ENCODE measurements at places on chromosomes 13 and 19.

DNA sequence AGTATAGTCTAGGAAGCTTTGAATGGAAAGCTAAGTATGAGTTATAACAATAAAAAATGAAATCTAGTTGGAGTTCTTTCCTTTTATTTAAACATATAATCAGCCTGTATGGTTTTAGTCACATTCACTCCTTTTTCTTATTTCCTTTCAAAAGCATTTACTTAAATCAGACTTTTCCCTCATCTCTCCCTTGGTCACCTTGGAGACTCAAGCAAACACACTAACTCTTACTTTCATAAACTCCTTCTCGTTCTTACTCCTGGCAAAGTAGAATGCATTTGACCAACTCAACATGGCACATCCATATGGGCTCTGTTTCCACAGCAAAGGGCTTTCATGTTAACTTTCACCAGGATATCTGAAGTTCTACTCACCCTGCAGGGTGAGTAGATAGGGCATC lies 400.0 kb downstream of the LMO7 start:
- DNase-seq: no peak

DNA sequence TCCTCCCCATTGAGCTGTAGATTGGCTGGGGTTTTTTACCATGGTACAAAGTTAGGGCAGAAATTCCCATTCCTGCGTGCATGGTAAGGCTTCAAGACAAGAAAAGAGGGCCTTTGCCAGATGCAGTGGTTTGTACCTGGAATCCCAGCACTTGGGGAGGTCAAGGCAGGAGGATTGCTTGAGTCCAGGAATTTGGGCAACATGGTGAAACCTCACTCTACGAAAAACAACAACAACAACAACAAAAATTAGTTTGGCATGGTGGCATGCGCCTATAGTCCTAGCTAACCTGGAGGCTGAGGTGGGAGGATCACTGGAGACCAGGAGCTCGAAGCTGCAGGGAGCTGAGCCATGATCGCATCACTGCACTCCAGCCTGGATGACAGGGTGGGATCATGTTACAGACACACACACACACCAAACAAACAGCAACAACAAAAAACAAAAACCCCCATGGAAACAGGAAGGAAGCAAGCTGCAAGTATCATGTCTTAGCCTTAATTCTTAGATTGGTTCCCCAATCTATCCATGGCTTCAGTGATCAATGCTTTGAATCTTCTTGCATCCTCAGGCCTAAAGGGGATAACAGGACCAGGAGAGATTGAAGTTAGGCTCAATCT lies 5.5 kb upstream of the WTIP start:
- no peak for DNase-seq

GRCh38 chr13:38687246-38688229 lies 661 bp downstream of the FREM2 start:
- no peak for DNase-seq

- peak; percentile 27 for DNase-seq
Measured at GRCh38 chr13:21435687-21436151, 23.4 kb downstream of the ZDHHC20 start.

GRCh38 chr13:44796597-44797490 lies 192.4 kb downstream of the NUFIP1 start:
- DNase-seq: no peak

- no peak for DNase-seq
Measured at GRCh38 chr13:91017669-91018053, 329.8 kb upstream of the MIR17HG start.

- peak; percentile 3 for DNase-seq
Measured at GRCh38 chr13:106534639-106535551, 567 bp downstream of the EFNB2 start.

DNA sequence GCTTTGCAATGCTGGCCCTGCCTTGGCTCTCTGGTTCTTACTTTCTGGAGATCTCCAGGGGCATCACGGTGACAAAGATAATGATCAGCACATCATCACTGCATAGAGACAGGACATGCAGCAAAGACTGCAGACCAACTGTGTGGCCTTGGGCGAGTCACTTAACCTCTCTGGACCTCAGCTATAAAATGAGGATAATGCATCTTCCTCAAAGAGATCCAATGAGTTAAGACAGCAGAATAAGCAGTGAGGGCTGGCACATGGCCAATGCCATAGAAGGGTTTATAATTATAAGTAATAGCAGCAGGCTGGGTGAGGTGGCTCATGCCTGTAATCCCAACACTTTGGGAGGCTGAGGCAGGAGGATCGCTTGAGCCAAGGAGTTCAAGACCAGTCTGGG lies 2.4 kb downstream of the MAG start:
- no peak for DNase-seq

- peak; percentile 22 for DNase-seq
Measured at GRCh38 chr19:14507704-14508542, 10.3 kb downstream of the DNAJB1 start.

GRCh38 chr19:27754700-27755099 lies 1458.3 kb downstream of the UQCRFS1 start:
- DNase-seq: no peak

- DNase-seq: no peak
Measured at GRCh38 chr13:26502826-26503225, 54.7 kb upstream of the WASF3 start.

GRCh38 chr19:41912899-41913537 lies 15.2 kb downstream of the ERFL start:
- no peak for DNase-seq

DNA sequence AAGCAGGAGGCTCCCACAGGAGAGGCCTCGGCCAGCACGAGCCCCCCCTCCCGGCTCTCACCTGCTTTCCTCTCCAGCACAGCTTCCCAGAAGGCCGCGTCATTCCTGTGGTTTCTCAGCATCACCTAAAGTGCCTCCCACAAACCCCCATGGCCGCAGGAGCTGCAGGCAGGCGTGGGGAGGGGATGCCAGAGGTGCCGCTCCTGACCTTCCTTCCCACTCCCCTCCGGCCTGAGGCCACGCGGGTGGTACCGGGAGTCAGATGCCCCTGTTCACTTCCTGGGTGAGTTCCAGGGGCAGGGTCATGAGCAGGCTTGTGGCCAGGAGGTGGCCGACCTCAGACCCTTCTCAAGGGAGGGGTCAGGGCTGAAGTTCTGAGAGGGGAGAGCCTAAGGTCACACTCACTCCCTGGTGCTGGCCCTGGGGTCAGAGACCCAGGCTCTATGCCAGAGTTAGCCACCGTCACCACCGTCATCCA lies 14.4 kb upstream of the NPAS1 start:
- no peak for DNase-seq

- DNase-seq: no peak
Measured at GRCh38 chr13:97471711-97472110, 37.7 kb downstream of the RAP2A start.

DNA sequence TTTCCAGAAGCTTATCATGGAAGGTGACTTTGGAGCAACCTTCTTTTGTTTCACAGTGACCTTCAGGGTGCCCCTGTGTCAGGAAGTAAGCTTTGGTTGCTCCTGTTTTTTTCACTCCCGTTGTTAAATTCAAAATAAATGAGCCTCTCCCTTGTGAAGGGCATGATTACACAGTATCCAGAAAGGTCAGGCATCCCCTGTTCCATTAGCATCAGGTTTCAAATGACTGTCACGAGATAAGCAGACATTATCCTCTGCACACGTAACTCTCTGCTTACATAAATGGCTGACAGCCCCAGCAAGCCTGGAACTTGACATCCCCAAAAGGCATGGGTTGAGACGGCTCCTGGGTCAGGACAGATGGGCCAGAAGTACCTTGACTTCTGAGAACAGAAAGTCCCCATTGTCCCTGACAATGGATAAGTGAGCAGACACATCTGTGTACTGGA lies 52.0 kb downstream of the RAB20 start:
- no peak for DNase-seq

DNA sequence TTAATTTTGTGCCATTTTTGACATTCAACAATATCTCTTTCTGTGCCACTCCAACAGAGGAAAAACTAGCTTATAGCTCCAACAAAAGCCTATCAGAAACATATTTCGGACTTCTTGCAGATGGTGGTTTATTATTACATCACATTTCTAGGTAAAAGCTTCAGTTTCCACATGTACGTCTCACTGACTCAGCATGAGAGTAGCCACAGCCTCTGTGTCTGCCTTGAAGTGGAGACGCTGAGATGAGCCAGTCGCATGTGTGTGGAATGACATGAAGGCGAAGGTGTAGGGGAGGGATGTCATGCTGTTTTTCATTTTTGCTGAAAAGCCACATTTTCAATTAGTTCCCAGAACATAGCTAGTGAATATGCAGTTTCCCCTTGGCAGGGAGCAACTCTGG lies 598.6 kb downstream of the EFNB2 start:
- DNase-seq: no peak

GRCh38 chr13:23488442-23488841 lies 54.9 kb upstream of the SACS start:
- DNase-seq: no peak

DNA sequence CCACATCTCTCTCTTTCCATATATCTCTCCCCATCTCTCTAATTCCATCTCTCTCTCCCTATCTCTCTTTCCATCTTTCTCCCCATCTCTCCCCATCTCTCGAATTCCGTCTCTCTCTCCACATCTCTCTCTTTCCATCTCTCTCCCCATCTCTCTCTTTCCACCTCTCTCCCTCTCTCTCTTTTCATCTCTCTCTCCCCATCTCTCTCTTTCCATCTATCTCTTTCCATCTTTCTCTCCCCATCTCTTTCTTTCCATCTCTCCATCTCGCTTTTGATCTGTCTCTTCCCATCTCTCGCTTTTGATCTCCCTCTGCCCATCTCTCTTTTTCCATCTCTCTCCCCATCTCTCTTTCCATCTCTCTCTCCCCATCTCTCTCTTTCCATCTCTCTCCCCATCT lies 25.6 kb downstream of the ADGRE3 start:
- no peak for DNase-seq

- no peak for DNase-seq
Measured at GRCh38 chr19:6116749-6117430, 6.6 kb upstream of the RFX2 start.

DNA sequence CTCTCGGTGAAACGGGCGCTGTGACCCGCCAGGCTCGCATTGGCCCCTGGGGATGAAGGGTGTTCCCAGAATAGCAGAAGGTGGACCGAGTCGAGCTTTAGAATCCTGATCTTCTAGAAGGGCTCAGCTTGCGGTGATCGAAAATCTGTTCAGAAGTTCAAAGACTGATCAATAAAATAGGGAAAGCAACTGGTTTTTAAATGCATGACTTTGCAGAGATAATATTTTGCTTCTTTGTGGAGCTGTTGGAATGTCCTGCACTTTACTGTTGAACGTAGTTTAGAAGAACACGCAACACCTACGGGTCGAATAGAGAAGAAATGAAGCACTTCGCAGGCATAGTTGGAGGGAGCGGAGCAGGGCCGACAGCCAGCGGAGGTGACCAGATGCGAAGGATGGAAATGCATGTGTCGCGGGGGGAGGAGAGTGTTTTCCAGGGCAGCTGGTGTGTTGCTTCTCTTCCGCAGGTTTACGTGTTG lies 766 bp downstream of the CEBPG start:
- no peak for DNase-seq

GRCh38 chr13:58953638-58954037 lies 1210.1 kb downstream of the DIAPH3 start:
- no peak for DNase-seq

GRCh38 chr13:25371875-25372283 lies at the start of gene ATP8A2:
Gene ATP8A2 (plus strand): TSS chr13:25371974. CDS start chr13:25372213, 239 bp downstream.
- DNase-seq: no peak

- no peak for DNase-seq
Measured at GRCh38 chr19:14061751-14062557, at the start of gene PALM3. Gene PALM3 (minus strand): TSS chr19:14062076. CDS start chr19:14061980, 96 bp downstream.

DNA sequence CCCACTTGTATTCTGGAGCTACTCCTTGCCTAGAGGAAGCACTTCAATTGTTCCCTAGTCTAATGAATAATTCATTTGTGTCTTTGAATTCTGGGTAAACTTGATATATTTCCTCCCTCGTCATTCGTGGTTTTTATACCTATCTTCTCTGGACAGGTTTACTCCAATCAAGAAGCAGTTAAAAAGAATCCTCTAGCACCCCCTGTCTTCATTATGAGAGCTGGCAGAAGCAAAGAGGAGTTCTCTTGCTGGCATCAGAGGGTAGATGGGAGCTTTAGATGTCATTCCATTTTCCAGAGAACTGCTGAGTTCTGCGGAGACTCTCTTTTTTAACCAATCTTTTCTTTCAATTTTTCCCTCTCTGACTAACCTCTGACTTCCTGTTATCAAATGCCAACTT lies 627.7 kb downstream of the FGF9 start:
- no peak for DNase-seq

GRCh38 chr13:105997581-105998550 lies 537.6 kb downstream of the EFNB2 start:
- DNase-seq: no peak

DNA sequence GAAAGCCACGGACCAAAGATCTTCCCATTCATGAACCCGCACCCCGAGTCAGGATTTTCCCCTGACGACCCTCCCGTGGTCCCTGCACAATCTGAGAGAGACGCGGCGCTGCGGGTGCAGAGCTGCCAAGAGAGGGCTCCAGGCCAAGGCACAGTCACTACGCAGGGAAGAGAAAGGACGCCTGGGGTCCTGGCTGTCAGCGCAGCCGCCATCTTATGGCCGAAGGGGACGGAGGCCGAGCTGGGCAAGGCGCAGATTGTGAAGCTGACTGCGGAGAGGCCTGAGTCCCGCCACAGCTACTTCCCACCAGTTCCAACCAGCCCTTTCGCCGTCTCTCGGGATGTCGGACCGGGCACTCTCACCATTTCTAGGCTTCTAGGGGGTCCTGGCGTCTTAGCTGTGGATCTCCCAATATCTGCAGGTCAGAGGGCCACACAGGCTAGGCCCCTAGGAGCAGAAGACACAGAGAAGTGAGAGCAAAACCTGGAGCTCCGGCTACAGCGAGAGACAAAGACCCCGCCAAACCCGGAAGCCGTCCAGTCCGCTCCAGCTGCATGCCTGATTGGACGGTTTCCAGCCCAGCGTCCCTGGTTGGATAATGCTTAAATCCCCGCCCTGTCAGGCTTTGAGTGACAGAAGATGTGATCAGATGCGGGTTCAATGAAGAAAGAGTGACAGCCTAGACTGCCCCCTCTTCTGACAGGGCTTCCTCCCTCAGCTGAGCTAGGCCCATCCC lies at the start of gene ZNF100:
ZNF100 (minus strand) TSS at position 515 of the 736 bp plus-strand sequence; CDS start at position 365, 150 bp downstream.
- DNase-seq: peak; percentile 90

- DNase-seq: no peak
Measured at GRCh38 chr13:51804295-51805172, 571 bp upstream of the DHRS12 start.

DNA sequence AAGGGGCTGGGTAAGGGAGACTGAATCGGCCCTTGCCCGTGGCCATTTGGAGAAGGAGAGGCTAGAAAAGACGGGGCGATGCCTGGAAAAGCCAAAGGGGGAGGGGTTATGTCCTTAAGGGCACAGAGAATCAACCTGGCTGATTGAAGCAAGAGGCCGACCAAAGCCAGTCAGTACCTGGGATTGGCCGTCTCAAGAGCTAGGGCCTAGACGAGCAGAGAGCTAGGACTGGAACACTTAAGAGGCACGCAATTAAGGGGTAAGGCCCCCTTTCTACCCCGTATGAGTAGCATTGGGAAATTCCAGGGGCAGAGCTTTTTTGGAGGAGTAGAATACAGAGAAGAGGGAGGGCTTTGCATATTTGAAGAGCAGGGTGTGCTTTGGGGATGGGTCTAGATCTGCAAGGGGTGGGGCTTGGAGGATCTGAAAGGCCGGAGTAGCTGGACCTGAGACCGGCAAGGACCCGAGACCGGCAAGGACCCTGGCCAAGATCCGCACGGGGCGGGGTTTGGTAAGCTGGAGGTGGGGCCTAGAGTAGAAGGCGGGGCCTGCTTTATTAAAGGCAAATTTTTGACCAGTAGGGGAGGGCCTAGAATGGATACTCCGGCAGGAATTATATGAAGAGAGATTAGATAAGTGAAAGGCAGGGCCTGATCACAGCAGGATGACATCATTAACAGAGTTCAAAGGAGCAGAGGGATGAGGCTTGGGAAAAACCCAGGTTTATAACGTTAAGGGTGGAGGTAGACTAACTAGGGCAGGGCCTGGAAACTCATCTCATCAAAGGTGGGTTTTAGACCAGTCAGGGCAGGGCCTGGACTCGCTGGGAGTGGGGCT lies 10.7 kb upstream of the CACNG6 start:
- DNase-seq: no peak
